Posterior vena cava (tissue), 2 donors: ENCODE measurements at places on chromosomes 4 and X. TPM values are rescaled to one million over a fixed set of nuclear protein-coding genes. Genes with fewer than 3 reads are reported as not detected.
A peak's percentile ranks its signal among the peaks of the same experiment; 100 is the strongest.

GRCh38 chr4:134747108-134747805 lies 545.7 kb upstream of the PABPC4L start:
- no peak for DNase-seq

DNA sequence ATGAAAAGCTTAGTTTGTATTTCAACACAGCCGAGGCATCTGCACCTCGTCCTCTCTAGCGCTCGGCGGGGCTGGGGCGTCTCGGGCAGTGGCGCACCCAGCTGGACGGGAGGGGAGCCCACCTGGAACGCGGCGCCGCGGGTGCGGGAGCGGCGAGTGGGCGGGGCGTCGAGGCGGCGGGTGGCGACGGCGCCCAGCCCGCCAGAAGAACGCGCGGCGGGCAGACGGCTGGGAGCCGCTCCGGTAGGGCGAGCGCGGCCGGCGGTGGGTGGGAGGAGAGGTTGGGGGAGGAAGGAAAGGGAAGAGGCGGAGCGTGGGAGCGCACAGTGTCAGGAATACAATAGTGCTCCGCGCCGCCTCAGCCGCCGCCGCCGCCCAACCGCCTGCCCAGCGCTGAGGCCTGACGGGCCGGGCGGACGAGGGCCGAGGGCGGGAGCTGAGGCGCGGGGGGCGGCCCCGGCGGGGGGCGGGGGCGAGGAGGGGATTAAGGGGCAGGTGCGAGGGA lies at the start of gene JADE3:
TSS of gene JADE3 (plus strand) at position 324 of the 505 bp plus-strand sequence. CDS start 72,474 bp downstream, outside the sequence.
- peak; percentile 88 for DNase-seq

GRCh38 chr4:19455196-19455595 lies 796.5 kb upstream of the SLIT2 start:
- DNase-seq: no peak

DNA sequence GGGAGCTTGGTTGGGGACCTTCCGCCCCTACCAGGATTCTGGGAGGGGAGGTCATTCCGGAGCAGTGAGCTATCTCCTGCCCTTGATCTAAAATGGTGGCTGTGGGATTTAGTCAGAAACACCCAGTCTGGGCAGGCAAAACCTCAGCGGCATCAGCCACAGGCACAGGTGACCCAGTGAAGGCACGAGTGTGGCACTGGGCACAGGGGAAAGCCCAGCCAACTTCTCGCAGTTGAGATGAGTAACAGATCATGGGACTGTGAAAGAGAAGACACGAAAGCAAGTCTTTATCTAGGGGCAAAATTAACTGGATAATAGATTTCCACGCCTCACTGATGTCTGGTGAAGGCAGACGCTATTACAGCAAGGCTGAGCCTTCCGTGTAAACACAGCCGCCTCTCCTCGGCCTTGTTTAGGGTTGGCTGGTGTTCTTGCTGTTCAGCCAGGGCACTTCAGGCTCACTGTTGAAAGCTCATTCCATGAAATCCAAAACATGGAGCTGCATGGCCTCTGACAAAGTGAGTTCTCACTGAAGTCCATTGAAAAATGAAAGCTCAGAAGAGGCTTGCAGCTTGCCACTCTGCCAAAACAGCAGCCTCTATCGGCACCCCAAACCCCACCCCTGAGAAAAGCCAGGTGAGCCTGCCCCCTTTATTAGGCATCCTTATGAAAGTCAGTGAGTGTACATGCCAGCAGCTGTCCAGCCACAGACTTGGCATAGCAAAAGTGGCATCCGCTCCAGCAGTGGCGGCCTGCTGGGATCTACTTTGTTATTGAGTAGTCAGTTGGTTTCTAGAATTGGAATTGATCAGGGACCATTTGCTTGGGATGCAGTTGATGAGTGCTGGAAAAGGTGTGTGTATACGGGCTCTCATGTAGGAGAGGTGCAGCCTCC lies 102.3 kb upstream of the MTM1 start:
- no peak for DNase-seq

- no peak for DNase-seq
Measured at GRCh38 chr4:7365462-7366179, 69.1 kb downstream of the PSAPL1 start.

- DNase-seq: no peak
Measured at GRCh38 chr4:22129454-22130029, 181.0 kb upstream of the KCNIP4 start.

- DNase-seq: no peak
Measured at GRCh38 chr4:167419468-167420140, 185.3 kb upstream of the SPOCK3 start.

- no peak for DNase-seq
Measured at GRCh38 chr4:73414936-73415271, 10.8 kb downstream of the ALB start.

SPANXA2 gene
- total RNA-seq: not detected

KLHL8 gene
- total RNA-seq: 15.5 TPM

MAGEC2 gene
- not detected for total RNA-seq
